Lung (tissue), 17 donors: ENCODE measurements at places on chromosomes 1 and 21. TPM values are rescaled to one million over a fixed set of nuclear protein-coding genes. Genes with fewer than 3 reads are reported as not detected.

AKR7A3 gene
- total RNA-seq: 1.3 TPM

NKAIN1 gene
- total RNA-seq: not detected

RNU1-1 gene
- total RNA-seq: 3,134 TPM

BMP8A gene
- 0.55 TPM for total RNA-seq

ANKRD35 gene
- total RNA-seq: 3.7 TPM

OR2T34 gene
- total RNA-seq: not detected

S100A7 gene
- total RNA-seq: not detected

GPR25 gene
- total RNA-seq: 1.0 TPM

SLAMF7 gene
- total RNA-seq: 8.6 TPM

ETV3L gene
- not detected for total RNA-seq

SOX13 gene
- total RNA-seq: 52.6 TPM
